Activated naive CD4-positive, alpha-beta T cell treated with Interleukin-2 at 50 U/mL for 16 hours (primary cell): ENCODE measurements at places on chromosomes 1 and 21.

DNA sequence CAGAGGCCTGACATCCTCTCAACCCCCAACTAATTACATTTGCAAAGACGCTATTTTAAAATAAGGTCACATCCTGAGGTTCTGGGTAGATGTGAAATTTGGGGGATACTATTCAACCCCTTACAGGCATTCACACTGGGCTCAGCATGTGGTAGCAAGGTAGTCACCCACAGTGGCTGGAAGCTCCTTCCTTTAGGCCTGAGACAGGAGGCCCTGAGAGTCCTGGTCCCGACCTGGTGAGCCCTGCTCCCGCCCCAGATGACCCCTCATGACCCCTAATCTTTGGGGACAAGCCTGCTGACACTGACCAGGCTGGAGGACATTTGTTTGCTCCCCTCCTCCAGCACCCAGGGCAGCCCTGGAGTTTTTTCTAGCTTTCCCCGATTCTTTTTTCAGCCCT is 225.9 kb downstream of the DYRK1A start:
- DNase-seq, result no peak

GRCh38 chr21:15329191-15329590 is 264.4 kb upstream of the NRIP1 start:
- no peak for DNase-seq

- no peak for DNase-seq
Observed at GRCh38 chr1:3159996-3160395, 91.0 kb downstream of the PRDM16 start.

GRCh38 chr1:82160036-82160435 is 359.3 kb downstream of the ADGRL2 start:
- DNase-seq, result no peak

- DNase-seq, result peak; percentile 36
Observed at GRCh38 chr1:243596431-243597062, 253.5 kb downstream of the AKT3 start.

DNA sequence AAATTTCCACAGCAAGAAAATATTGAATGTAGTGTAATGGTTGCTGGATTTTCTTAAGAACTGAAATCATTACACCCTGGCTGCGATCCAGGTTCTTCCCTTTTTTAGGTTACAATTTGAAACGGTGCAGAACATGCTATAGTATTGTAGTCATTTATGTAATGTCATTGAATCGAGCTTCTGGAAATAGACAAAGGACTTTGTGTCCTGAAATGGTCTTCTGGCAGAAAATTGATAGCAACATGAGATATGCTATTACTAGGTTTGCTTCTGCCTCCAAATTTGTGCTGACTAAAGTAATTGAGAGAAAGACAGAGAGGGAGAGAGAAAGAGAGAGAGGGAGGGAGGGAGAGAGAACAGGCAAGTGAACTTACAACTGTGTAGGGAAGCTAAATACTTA is 146.2 kb upstream of the NFIA start:
- DNase-seq, result no peak

DNA sequence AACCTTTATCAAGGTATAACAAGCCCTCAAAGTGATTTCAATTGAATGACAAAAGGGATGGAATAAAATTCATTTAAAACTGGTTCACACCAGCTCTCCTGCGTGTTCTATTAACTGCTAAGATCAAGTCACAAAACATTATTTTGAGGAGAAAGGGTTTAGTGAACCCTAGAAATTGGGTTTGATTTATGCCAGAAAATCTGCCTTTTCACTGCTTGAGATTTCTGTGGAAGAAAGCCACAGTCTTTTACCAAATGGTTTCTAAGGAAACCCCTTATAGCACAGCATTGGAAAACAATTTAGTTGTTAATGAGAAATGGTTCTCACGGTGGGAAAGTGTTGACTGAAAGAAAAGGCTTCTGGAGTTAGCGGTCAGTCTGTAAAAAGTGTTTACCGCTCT is 43.6 kb upstream of the DPH5 start:
- DNase-seq, result no peak

GRCh38 chr1:192530254-192530653 is 45.3 kb upstream of the RGS1 start:
- DNase-seq, result no peak

GRCh38 chr1:3018051-3018471 is 3.2 kb upstream of the ACTRT2 start:
- no peak for DNase-seq

DNA sequence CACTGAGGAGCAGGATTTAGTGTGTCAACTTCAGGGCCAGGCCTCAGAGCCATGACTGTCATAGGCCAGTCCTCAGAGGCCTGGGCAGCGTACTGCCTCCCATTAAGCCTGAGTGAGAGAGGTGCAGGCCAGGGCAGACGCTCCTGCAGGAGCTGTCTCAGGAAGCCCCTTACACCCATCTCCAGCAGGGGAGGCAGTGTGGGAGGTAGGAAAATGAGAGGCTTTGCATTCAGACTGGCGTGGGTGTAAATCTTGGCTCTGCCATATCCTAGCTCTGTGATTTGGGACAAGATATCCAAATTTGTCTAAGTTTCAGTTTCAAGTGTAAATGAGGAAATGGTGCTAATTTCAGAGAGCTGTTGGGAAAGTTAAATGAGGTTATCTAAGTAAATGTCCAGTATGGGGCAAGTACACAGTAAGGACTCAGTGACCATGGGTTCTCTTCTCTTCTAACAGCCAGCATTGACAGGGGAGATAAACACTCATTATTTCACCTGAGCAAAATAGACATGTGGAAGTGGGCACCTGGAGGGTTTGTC is 184.1 kb downstream of the ZSCAN20 start:
- DNase-seq, result no peak

DNA sequence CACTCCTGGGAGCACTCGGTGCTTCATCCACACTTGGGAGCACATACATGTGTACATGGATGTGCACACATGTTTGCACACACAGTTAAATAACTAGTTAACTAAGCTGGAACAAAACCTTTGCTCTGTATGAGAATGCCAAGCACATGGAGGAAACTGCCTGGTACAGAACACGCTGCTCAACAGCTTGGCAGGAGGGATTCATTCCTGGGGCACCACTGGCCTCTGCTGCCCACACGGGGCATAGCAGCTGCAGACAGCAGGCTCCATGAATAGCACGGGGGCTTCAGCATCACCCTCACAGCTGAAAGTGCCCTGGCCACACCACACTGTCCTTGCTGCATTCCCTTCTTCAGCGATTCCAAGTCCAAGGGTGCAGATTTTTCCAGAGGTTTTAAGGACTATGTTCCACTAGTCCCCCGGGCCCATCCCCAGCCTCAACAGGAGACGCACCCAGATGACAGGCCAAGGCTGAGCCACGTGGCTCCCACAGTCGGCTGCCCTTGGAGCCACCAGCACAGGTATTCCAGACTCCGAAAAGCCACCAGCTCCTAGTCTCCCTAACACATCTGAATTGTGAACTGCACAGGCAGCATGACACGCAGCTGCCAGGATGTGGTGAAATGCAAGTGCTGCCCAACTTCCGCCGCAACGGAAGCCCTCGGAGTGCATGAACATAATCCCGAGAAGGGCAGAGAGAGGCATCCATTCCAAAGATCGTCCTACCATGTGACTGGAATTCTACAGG is 16.9 kb downstream of the NPHP4 start:
- peak; percentile 55 for DNase-seq

DNA sequence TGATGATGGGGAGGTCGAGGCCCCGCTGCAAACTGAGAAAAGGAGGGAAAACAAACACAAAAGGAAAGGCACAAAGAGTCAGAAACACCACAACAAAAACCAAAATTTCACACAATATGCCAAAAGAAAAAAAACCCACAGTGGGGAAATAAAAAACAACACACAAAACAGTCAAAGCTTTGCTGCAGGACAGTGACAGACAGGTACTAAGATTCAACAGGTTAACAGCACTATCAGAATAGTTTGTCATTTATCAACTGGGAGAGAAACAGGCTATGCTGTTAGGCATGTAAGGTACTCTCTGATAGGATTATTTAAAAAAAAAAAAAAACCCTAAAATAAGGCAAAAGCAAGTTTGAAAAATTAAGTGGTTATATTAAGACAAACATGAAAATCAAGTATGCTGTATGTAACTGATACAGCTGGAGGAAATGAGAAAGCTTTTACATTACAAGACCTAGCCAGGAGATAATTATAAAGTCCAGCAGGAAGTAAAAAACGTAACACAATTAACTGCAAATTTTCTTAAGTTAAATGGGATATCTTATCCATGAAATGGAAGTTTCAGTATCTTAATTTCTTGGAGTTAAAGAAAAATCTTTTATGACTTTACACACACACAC is 179.0 kb downstream of the EIF4G3 start:
- DNase-seq, result no peak

GRCh38 chr1:224759135-224759534 is 143.0 kb downstream of the CNIH3 start:
- DNase-seq, result no peak

DNA sequence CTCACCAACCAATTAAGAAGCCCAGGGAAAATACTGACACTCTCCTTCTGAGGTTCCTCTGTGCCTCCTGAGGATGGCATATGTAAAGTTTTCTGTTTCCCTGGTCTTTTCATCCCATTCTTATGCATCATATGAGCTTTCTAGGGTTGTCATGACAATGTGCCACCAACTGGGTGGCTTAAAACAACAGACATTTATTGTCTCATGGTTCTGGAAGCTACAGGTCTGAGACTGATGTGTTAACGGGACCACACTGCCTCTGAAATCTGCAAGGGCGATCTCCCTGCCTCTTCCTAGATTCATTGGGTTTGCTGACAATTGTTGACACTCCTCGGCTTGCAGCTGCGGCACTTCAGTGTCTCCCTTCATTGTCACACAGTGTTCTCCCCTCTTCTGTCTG is 308.4 kb downstream of the RGS7 start:
- no peak for DNase-seq

GRCh38 chr1:86218859-86219258 is 62.3 kb upstream of the COL24A1 start:
- DNase-seq, result no peak

- no peak for DNase-seq
Observed at GRCh38 chr1:4590756-4591155, 63.7 kb upstream of the AJAP1 start.

DNA sequence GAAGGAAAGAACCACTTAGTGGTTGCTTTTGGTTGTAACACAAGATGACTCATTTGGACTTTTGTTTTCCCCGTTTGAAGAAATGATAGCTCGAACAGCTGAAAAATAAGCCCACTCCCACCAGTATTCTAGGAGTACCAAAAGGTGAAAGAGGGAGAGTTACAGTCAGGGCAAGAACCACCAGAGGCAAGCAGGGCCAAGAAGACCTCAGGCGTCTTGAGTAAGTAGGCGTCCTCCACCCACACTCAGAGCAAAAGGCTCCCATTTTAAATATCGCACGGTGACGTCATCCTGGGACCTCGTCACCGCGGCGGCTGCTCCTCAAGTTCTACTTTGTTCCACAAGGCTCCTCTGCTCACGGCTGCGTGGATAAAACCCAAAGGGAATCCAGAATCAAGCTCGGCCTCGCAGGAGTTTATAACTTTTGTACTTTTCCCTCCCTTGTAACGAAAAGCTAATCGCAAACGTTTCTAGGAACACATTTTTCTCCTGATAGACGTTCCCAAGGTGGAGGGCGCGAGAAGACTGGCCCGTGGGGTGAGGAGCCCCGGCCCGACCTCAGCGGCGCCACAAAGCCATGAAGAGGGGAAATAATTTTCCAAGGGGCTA is 1.2 kb downstream of the BTG3 start:
- DNase-seq, result peak; percentile 84

DNA sequence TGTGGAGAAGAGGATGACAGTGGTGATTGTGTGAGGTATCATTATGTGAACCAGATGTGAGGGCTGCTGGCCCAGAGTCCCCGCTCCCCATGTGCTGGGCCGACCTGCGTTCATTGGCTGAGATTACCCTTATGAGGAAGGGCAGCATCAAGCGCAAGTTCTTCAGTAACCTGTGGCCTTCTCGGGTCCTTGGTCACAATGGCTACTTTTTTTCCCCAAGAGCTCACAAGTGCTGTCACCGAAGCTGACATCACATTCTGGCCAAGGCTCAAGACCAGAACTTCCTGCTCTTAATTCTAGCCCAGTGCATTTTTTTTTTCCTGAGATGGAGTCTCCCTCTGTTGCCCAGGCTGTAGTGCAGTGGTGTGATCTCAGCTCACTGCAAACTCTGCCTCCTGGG is 262.9 kb downstream of the RHOU start:
- no peak for DNase-seq

DNA sequence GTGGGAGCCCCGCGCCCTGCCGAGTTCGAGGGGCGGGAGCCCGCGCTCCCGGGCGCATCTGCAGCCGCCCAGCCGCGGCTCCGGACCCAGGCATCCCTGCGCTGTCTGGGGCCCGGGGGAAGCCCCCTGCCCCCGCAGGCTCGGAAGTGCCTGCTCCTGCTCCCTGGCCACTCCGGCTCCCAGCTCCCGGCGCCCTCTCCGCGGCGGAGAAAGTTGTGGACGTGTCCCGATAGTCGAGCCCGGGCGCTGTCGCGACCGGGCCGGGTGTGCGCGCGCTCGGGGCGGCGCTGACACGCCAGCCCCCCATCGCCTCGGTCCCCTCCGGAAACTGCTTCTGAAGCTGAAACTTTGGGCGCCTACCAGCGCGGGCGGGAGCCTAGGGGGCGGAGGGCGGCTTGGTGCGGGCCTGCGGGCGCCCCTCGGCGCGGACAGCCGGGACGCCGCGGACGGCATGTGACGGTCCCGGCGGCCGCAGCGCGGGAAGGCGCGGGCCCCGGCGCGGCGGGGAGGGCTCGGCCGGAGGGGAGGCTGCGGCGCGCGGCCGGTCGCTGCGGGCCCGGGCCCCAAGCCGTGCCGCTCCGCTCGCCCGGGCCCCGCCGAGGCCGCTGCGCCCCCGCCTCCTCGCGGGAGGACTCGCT is 515 bp downstream of the MAN1C1 start:
- peak; percentile 10 for DNase-seq

DNA sequence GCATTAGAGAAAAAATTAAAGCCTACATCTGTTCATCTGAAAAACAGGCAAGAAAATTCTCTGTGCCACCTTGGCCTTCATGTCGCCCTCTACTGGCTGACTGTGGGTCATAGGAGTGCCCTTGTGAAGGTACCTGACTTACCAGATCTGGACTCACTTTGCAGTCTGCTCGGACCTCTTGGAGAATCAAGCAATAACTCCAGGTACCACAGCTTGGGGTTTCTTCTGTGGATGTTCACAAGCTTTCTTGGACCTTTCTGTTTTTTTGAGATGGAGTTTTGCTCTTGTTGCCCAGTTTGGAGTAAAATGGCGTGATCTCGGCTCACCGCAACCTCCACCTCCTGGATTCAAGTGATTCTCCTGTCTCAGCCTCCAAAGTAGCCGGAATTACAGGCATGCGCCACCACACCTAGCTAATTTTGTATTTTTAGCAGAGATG is 2.4 kb upstream of the PRAMEF18 start:
- peak; percentile 30 for DNase-seq

DNA sequence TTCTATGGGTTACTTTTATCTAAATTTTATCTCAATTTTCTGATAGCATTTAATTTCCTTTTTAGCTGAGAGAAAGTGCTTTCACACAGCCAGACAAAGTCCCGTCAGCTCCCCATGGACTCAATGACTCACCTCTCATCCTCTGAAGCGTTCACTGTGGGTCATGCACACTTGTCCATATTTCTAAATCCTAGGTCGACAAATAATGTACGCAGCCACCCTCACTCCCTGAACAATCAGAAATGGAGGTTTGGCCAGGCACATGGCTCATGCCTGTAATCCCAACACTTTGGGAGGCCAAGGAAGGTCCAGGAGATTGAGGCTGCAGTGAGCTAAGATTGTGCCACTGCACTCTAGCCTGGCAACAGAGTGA is 42.4 kb upstream of the COA6 start:
- DNase-seq, result no peak
